ENCODE measurements at places on chromosomes 5 and 9. TPM values are rescaled to one million over a fixed set of nuclear protein-coding genes. Genes with fewer than 3 reads are reported as not detected.

GRCh38 chr5:139851558-139851957 is 56.0 kb downstream of the PSD2 start:
- DNase-seq = no peak

GRCh38 chr9:69801989-69802388 is 18.6 kb upstream of the CFAP95 start:
- no peak for DNase-seq

DNA sequence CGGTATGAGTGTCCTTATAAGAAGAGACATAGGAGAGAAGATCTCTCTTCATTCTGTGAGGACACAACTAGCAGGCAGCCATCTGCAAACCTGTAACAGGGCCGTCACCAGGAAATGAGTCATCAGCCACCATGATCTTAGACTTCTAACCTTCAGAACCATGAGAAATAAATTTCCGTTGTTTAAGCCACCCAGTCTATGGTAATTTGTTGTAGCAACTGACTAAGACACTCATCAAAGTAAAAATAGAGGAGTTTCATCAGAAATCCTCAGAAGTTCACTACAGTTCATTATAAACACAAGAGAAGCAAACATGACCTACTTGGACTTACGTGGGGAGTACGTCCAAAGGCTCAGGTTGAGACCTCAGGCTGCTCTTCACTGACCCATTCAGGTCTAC is 357.7 kb downstream of the SEMA5A start:
- DNase-seq = no peak

DNA sequence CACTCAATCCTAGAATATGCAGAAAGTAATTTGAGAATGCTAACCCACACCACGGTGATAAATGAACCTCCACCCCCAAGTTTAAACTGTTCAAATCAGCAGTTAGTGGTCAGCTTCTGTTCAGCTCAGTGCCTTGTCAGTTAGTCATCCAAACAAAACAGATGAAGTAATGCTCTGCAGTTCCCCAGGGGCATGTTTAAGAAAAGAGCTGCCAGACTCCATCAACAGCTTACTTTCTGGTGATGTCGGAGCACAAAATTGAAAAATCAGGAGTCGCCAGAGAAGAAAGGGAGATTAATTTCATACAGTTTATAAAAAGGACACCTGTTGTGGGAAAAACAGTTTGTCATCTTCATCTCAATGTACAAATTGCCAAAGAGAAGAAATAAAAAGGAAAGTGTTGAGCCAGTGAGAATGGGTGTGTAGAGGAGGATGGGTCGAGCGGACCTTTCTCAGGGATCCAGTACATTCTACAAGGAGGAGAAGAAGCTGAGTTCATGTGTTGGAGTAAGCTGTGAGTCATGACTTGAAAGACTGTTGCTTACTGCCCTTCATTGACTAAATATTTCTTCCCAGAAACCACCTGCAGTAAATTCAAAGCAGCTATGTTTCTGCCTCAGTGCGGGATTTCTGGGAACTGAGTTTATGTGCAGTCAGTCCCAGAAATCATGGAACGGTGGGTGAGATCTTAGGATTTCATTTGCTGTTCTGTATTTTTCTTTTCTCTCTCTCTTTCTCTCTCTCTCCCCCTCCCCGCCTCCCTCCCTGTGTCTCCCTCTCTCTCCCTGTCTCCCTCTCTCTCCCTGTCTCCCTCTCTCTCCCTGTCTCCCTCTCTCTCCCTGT is 13.7 kb downstream of the TRIO start:
- DNase-seq = peak; percentile 32

GRCh38 chr5:118862596-118862995 is 125.8 kb downstream of the DTWD2 start:
- no peak for DNase-seq

- DNase-seq = no peak
Observed at GRCh38 chr5:171701100-171701541, 84.5 kb upstream of the SMIM23 start.

GRCh38 chr9:88777498-88778312 is 213.6 kb upstream of the S1PR3 start:
- no peak for DNase-seq

DNA sequence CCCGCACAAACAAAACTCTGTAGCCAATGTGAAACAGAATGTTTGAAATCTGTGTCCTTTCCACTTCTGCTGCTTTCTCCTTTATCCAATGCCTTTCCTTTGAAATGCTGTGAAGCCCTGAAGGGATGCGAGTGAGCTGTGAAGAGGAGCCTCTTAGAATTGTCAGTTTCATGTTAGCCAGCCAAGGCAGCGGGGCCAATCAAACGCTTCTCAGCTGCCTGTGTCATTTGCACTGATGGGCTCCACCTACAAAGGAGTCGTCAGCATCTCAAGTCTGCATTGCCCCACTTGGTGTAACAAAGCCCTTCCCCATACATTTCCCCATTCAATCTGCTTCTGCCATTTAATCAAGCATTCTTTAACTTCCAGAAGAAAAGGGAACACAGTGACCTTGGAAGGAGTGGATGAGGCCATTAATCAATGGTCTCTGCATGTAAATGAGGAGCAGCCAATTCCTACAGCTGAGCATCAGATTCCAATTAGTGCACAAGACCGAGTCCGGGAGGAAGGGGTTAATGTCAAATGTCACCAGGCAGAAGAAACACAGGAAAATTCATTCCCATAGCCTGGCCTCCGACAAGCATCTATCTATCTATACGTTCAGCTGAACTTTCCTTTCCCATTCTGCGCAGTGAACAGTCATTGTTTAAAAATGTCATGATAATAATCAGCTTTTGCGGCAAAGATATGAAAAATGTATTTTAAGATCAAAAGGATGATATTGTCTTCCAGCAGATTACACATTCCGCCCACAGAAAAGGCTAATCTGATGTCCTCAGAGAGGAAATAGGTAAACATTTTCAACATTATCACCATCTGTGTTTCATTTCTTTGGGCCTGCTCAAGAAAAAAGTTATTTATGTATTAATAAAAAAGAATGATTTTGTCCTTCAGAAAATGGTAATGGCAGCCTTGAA is 154.6 kb downstream of the FSTL4 start:
- no peak for DNase-seq

DNA sequence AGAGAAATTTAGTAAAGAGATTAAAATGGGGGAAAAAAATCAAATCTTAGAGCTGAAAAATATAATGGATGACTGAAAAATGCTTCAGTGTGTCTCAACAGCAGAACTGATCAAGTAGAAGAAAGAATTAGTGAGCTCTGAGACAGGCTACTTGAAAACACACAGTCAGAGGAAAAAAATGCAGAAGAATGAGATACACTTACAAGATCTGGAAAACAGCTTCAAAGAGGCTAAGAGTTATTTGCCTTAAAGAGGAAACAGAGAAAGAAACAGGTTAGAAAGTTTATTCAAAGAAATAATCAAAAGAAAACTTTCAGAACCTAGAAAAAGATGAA is 70.5 kb upstream of the OR2K2 start:
- no peak for DNase-seq

- no peak for DNase-seq
Observed at GRCh38 chr5:111952555-111952954, 195.6 kb upstream of the NREP start.

- DNase-seq = no peak
Observed at GRCh38 chr9:115730396-115730795, 423.2 kb upstream of the PAPPA start.

GRCh38 chr5:56357426-56357825 is 124.3 kb upstream of the ANKRD55 start:
- no peak for DNase-seq

GRCh38 chr5:39519566-39520231 is 94.9 kb upstream of the DAB2 start:
- DNase-seq = no peak

GRCh38 chr5:6085341-6085860 is 292.9 kb downstream of the MED10 start:
- no peak for DNase-seq

- no peak for DNase-seq
Observed at GRCh38 chr9:105114964-105115728, 129.3 kb upstream of the SLC44A1 start.

DNA sequence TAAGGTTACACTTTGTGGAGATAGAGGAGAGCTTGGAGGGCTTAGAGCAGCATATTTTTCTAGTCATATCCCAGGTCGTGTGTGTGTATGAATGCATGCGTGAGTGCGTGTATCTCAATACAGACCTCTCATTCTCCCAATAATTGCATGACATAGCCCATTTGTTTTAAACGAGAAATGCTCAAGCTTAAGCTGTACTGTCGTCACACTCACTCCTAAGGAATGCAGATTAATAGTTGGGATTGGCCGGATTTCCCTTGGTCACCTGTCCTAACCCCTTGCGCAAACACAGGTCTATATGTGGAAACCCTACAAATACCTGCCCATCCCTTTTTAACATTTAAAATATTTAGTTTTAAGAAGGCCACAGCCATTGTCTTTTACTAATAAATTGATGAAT is 165.8 kb downstream of the SEMA5A start:
- no peak for DNase-seq

DNA sequence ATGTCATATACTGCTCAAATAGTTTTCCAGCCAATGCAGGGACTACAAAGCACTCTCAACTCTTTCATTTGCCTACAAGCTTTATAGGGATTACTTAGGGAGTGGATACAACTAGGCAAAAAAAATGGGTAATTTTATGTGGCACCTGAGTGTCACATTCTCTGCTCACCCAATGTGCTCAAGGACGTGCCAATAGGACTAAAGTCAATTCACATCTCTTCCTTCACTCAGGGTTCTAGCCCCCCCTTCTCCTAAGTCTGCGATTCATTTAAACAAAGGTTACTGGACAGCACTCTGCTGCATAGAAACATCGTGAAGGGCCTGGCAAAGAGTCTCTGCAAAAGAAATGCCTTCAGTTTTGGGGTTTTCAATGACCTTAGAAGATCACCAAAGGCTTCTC is 142.3 kb downstream of the TSSK1B start:
- DNase-seq = no peak

DNA sequence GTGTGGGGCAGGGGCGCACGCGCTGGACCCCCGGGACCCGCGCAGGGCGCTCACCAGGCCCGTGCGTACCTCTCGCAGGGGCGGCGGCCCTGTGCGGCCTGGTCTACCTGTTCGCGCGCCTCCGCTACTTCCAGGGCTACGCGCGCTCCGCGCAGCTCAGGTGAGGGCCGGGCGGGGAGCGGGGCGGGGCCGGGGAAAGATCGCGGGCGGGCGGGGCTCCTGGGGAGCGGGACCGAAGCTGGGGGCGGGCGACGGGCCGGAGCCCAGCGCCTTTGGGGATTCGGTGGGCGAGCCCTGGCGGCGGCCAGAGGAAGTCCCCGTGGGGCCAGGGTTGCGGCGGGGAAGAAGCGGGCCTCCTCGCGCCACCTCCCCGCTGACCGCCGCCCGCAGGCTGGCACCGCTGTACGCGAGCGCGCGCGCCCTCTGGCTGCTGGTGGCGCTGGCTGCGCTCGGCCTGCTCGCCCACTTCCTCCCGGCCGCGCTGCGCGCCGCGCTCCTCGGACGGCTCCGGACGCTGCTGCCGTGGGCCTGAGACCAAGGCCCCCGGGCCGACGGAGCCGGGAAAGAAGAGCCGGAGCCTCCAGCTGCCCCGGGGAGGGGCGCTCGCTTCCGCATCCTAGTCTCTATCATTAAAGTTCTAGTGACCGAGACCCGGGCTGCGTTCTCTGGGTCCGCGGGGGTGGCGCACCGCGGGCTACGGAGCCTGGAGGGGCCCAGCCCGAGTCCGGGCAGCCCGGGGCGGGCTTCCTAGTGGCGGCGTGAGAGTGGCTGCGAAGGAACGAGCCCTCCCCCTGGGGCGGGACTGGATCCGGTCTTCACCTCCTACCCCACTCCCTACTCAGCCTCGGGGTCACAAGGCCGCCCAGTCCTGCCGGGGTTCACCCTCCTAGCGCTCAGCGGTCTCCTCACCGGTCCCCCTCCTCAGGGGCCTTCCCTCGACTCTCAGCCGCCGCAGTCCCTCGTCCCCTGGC is 2.4 kb downstream of the LTC4S start:
- DNase-seq = no peak

EIF4EBP3 gene
- 6.0 TPM for total RNA-seq

ATP6V1G1 gene
- 72.3 TPM for total RNA-seq

DNM1 gene
- 12.0 TPM for total RNA-seq

STPG3 gene
- not detected for total RNA-seq

Measured in HCT116 (cell line).